Muscle of arm (tissue), 14 donors: ENCODE measurements at places on chromosomes 1 and 21.

GRCh38 chr1:164272156-164272555 lies 286.8 kb upstream of the PBX1 start:
- no peak for DNase-seq

DNA sequence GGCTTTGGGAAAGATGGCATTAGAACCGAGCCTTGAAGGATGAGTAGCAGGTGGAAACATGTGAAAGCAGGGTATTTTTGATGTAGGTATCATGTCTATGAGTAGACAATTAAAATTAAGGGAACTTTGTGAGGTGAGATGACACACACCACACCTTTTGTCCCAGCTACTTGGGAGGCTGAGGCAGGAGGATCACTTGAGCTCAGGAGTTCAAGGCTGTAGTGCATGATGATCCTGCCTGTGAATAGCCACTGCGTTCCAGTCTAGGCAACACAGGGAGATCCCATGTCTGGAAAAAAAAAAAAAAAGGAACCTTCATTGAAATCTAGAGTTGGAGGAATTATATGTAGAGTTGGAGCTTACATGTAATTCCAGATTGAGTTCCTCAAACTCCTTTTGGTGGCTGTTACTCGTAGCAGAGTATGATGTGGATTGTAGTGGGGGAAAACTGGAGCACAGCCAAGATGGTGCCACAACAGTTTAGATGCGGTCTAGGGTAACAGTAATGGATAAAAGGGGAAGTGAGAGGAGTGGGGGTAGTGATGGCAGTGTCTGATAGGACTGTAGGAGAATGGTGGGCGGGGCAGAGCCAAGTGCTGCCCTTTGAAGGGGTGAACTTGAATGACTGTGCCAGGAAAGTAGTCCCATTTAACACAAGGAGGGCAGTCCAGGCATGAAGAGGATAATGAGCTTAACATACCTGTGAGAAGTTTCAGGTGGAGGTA lies 17.4 kb downstream of the AK4 start:
- DNase-seq = no peak

DNA sequence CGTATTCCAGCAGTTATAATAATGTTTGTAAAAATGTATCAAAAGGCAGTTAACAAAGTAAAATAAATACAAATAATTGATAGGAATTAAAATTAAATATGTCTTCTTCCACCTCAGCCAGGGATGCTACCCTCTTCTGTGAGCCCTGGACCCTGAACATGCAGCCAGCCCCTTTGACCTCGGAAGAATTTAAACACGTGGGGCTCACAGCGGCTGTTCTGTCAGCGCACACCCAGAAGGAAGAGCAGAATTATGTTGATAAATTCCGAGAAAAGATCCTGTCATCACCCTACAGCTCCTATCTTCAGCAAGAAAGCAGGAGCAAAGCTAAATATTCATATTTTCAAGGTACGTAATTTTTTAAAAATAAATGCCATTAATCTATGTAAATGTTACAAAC lies 26.5 kb downstream of the UTS2 start:
- DNase-seq = no peak

DNA sequence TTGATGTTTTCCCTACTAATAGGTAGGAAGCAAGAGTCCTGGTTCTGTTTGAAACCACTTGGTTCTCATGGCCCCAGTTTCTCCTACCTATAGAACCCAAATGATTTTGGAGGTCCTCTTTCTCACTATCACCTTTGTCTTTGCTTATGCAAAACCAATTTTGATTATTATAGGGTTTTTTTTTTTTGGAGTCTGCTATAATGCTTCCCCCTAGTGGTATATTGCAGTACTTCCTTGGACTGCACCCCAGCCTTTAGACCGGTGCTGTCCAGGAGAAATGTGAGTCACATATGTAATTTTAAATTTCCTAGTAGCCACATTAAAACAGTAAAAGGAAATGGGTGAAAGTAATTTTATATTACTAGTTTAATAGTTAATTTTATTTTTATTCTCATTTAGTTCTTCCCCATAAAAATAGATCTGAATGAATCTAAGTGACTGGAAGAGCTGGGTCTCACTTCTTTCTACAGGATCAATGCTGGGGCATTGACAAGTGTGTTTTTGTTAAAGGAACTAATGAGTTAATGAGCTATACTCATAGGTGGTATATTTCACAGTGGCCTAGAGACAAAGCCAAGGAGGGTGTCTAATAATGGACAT lies 10.6 kb downstream of the FCMR start:
- peak; percentile 71 for DNase-seq

GRCh38 chr21:14672466-14672865 lies 126.4 kb upstream of the SAMSN1 start:
- DNase-seq = no peak

DNA sequence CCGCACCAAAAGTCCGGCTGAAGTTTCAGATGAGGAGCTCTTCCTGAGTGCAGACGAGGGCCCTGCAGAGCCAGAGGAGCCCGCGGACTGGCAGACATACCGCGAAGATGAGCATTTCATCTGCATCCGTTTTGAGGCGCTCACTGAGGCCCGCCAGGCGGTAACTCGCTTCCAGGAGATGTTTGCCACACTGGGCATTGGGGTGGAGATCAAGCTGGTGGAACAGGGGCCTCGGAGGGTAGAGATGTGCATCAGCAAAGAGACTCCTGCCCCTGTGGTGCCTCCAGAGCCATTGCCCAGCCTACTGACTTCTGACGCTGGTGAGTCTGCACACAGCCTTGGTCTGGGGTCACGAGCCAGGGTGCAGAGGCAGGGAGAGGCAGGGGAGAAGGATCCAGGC lies 84.7 kb downstream of the TRIM11 start:
- no peak for DNase-seq

GRCh38 chr1:243842978-243843511 lies 7.0 kb downstream of the AKT3 start:
- no peak for DNase-seq

- no peak for DNase-seq
Observed at GRCh38 chr1:109396871-109397580, 692 bp downstream of the SORT1 start.

- no peak for DNase-seq
Observed at GRCh38 chr1:223742856-223743517, 30.6 kb downstream of the CAPN2 start.

DNA sequence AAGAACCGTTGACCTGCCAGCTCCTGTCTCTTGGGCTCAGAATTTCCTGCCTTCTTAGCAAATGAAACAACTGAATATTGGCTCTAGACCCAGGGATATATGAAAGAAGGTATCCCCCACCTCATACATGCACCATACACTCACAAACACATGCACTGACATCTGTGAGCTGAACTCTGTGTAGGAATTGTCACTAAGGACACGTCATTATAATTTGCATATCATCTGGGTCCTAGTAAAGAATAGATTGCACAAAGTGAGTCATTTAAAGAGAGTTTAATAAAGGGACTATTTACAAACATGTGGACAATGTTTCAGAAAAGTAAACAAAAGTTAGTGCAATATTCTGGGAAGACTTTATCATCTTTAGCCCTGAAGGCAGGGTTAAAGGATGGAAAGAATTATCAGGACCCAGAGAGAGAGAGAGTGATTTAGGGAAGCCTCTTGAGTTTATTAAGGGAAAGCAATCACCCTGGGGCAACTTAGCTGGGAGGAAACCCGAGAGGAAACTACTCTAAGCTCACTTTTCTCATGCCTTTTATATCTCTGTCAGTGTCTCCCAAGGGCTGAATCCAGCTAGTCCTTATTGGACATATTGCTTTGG lies 74.1 kb upstream of the PLA2G4A start:
- no peak for DNase-seq

- DNase-seq = peak; percentile 4
Observed at GRCh38 chr1:178189814-178190213, 95.9 kb downstream of the RASAL2 start.

GRCh38 chr1:229087339-229087738 lies 183.6 kb upstream of the RAB4A start:
- no peak for DNase-seq

DNA sequence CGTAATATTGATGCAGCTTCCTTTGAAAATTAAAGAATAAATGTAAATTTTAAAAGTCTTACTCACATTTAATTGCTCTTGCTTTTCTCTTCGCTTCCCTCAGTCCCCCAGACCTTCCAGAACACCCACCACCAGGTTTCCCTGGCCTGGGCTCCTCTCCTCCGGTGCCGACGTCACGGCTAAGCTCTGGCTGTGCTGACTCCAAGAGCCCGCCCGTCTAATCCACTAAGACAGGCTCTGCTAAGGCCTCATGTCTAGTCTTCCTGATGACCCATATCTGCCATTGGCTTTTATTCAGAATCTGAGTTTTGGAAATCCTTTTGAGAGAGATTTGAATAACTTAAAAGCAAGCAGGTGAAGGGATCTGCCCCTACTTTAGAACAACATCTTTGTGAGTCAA lies 53.9 kb upstream of the NADK start:
- no peak for DNase-seq

GRCh38 chr1:41416081-41416480 lies 54.8 kb downstream of the FOXO6 start:
- DNase-seq = no peak

DNA sequence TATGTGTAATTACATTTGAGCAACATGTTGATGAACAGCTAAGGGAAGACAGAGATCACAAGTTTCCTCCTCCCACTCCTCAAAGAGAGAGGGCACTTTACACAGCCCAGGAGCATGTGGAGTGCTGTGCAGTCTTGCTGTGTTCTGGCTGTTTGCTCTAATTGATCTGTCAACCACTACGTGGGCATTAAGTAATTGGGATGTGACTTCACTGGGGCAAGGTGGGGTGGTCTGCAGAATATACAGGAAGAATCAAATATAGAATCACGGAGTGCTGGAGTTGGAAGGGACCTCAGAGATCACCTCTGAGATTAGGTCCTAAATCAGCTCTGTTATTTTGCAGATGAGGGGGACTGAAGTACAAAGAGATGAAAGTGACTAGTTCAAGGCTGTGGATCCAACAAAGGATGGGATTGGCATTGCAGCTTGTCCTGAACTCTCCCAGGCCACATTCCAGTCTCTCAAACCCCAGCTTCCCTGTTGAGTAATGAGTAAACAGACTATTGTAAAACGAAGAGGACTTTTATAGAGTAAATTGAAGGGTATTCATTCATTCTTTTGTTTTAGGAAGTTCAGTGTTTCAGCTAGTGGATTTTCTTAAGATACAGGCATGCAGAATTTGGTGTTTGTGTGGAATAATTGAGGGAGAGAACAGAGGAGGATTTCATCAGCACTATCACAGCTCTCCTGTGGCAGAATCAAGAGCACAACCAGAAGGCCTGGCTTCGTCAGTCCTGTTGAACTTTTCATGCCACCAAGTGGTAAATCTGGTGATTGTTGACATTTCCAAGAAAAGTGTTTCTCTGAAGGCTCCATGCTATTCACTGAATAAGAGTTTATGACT lies 22.4 kb downstream of the NOS1AP start:
- DNase-seq = no peak

DNA sequence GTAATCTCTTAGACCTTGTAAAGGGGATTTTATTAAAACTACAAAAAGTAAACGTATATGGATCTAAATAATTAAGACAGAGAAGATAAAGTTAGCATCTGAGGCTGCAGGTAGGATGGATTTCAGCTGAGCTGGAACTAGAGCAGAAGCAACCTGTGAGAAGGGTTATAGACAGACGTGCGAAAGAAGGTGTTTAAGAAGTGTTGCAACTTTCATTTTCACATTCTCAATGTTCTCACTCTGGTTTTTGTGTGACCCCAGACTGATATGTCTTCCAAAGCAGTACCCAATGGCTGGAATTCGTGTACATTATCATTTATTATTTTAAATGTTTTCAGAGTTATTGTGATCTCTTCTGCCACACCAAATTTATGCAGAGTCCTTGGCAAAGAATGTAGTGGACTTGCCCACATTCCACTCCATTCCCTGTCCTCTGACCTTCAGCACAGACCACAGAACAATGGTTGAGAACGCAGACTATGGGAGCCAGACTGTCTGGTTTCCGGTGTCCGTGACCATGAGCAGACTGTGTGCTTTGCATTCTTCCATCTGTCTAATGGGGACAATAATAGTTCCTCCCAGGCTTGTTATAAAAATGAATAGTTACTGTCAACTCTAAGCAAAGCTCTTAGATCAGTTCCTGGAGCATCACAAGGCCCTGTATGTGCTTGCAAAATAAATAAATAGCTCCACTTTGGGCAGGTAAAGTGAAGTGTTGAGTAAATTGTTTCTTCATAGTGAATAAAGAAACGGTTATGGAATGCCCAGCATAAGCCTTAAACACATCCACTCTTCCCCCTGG lies 140.6 kb upstream of the SAMSN1 start:
- DNase-seq = no peak

GRCh38 chr1:195962051-195962450 lies 646.2 kb downstream of the KCNT2 start:
- no peak for DNase-seq

DNA sequence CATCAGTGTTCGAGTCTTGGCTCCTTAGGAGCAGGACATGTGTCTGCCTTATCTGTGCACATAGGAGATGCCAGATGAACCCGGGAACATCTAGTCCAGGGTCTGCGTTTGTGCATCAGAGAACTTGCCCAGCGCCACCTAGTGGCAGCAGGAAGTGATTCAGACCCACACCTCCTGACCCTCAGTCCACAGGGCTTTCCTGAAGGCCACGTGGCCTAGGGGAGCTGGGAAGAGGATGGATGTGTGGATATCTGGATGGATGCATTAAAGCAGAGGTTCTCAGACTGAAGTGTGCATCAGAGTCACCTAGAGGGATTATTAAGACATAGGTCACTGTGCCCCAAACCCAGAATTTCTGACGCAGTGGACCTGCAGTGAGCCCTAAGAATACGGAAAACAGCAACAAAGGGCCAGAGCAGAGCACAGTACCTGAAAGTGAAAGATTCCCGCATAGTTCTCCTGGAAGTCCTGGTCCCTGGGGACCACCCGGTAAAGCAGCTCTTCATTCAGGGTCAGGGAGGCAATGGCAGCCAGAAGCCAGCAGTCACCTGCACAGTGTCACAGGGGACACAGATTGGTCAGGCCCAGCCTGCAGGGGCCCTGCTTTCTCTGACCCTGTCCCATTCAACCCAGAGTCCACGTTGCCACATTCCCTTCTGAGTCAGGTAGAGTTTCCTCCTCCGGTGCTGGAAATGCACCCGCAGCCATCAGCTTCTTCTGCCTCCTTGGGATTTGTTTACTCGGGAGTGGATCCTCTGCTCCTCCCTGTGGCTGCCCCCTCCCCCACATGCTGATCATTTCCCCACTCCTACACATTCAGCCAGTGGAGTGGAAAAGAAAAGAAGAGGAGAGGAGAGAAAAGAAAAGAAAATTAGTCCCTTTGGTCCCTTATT lies 37.0 kb downstream of the CAPN8 start:
- no peak for DNase-seq

DNA sequence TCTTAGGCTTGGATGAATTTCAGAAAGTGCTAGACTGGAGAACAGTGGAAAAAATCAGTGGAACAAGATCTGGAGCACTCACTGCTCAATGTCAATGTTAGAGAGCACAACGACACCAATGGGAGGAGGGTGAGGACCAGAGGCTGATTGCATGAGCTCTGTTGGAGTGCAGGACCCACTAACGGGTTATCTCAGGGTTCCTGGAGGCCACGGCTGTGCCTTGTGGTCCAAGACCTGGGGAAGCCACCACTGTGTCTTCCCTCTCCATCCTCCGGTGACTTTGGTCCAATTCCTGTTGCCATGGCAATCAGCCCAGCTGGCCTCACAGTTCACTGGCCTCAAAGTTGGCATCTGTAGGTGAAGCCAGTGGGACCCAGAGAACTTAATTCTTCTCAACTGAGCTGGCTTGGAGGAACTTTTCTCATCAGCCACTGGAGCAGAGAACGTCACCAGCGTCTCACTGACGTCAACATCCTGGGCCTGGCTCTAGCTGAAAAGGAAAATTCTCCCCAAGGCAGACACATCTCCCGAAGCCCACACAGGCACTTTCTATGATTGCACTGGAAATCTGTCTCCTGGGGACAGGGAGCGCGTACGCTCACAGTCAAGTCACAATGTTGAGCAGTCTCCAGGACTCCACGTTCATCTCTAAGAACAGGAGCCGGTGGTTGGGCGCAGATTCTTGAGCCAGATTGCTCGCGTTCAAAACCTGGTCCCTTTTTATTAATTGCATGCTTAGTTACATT lies 21.9 kb upstream of the GPR157 start:
- DNase-seq = peak; percentile 84
